Left kidney (tissue), 8 donors: ENCODE measurements at places on chromosomes 7 and 10.

DNA sequence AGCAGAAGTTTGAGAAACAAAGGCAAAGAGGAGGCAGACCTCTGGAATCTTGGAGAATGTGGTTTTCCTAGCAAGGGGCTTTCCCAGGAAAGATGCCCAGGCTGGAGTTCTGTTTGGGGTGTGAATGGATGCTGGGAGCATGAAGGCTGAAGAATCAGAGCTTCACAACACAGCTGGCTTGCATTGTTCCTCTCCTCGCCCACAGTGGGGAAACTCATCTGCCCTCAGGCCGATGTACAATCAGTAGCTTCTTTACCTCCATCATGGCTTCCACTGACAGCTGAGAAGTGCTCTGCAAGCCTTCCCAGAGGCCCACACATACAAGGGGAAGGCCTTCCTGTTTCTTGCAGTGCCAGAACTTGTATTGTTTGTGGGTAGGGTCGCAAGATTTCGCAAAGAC, 90.8 kb upstream of the HECTD2 start:
- no peak for DNase-seq

GRCh38 chr10:12510501-12510941, 161.2 kb downstream of the CAMK1D start:
- DNase-seq, result no peak

- no peak for DNase-seq
These were observed 62.7 kb downstream of the SUGCT start for GRCh38 chr7:40197527-40197926.

DNA sequence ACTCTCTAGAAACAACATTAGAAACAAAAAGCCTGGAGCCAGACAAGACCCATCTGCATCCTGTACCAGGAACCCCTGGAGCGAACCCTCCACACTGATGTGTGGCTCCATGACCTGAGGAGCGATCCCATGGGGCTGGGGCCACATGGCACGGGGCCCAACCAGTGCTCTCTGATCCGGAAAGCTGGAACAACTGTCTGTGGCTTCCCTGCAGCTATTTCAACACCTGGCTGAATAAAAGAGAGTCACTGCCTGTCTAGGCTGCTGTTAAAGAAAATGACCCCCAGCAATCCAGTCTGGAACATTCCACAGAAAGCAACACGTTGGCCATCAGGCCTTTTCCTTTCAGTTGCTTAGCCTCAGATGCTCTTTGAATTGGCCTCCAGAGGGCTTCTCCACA, 20.9 kb downstream of the UROS start:
- DNase-seq, result no peak

DNA sequence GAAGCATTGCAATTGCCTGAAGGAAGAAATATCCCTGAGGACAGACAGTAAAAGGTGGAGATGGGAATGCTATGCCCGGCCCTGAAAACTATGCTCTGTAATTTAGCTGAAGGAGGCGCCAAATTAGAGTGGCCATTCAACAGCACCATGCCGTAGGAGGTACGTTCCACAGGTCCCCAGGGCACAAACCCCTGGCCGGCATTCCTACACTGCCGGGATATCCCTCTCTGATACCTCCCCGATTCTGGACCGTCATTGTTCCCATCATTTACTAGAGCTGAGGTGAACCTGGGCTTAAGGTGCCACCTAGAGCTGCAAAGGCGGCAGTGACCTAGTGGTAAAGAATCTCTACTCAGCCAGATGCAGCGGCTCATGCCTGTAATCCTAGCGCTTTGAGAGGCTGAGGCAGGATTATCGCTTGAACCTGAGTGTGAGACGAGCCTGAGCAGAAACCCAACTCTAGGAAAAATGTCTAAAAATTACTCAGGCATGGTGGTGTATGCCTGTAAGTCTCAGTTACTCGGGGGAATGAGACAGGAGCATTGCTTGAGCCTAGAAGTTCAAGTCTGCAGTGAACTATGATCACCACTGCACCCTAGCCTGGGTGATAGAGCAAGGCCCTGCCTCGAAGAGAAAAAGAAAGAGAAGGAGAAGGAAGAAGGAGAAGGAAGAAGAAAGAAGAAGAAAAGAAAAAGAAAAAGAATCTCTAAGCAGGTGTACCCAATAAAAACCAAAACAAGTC, 53.0 kb upstream of the TNKS2 start:
- DNase-seq, result peak; percentile 10

GRCh38 chr10:78320506-78320905, 286.8 kb downstream of the RPS24 start:
- DNase-seq, result no peak

DNA sequence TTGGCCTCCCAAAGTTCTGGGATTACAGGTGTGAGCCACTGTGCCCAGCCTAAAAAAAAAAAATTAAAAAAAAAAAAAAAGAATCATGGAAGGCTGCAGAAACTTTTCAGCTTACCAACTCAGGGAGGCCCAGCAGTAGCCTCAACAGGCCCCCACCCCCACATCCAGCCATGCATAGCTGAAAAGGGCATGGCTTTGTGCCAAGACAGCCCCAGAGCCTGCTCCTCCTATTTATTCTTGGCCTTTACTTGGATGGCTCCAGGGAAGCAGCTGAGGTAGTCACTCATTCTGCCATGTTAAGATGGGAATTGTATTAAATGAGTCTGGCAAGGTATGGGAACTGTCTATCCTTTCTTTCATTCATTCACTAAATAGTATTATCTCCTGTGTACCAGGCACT, 13.7 kb upstream of the CNNM2 start:
- no peak for DNase-seq

DNA sequence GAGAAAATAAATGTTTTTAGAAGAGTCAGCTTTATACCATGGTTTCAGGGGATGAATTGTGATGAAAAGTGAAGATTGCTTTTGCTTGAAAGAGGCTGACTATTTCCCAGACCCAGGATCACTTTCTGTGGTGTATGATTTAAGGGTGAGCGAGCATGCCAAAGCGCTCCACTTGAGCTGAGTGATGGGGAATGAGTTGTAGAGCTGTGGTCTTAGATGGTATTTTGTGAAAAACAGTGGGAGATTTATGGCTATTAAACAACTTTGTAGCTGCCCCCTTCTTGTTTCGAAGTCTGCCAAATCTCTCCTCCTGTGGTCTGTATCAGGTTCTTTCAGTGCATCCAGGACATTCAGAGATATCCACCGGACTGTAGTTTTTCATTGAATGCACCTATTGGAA, 888.2 kb downstream of the LRMDA start:
- no peak for DNase-seq

DNA sequence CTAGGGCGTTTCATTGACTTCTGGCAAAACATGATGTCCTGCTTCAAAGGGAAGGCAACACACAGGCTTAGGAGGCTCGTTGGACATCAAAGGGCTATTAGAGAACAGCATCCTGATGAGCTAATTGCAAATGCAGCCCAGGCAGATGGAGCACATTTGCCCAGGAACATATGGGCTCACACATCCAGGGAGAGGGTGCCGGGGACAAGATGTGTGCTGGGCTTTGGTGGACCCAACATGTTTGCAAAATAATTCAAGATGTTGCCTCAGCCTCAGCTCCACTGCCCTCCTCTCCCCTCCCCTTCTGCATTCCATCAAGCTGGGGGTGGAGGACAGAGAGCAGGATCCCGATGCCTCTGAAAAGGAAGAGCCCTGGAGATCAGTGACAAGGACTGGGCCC, 217.1 kb upstream of the ZMIZ1 start:
- DNase-seq, result no peak

GRCh38 chr7:64037095-64037494, 8.1 kb upstream of the ZNF727 start:
- DNase-seq, result no peak

GRCh38 chr7:45918556-45918955, 2.5 kb downstream of the IGFBP3 start:
- no peak for DNase-seq

GRCh38 chr10:49408519-49409306, 12.8 kb upstream of the DRGX start:
- peak; percentile 31 for DNase-seq

DNA sequence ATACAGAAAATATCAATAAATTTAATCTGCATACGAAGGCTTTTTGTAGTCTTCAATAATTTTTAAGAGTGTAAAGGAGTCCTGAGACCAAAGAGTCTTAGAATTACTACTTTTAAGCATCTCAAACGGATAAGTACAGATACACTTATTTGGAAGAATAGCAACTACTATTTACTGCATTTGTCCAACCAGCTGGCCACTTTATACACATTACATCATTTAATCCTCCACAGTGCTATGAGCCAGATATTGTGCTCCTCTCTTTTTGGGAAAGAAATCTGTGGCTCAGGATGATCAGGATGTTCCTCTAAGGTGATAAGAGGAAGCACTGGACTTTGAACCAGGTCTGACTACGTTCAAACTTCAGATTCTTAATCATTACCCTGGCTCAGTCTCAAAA, 588.6 kb upstream of the LRRTM3 start:
- DNase-seq, result no peak

- no peak for DNase-seq
These were observed 142.1 kb upstream of the WNT16 start for GRCh38 chr7:121186746-121187145.

GRCh38 chr10:4867520-4868356, 41.7 kb downstream of the AKR1E2 start:
- no peak for DNase-seq

DNA sequence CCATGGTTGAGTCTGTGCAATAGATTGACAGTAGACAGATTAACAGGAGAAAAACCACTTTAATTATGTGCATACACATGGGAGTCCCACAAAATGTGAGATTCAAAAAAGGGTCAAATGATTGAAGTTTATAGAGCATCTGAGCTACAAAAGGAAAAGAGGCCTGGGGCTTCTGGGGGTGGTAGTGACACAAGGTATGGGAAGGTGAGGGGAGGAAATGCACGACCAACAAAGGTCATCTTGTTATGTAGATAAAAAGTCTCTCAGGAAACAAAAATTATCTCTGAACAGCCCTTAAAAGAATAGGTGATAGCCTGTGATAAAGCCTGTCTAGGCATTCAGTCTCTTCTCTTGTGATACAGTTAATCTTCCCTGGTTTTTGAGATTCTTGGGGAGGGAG, 141.7 kb downstream of the SEC23IP start:
- DNase-seq, result no peak

DNA sequence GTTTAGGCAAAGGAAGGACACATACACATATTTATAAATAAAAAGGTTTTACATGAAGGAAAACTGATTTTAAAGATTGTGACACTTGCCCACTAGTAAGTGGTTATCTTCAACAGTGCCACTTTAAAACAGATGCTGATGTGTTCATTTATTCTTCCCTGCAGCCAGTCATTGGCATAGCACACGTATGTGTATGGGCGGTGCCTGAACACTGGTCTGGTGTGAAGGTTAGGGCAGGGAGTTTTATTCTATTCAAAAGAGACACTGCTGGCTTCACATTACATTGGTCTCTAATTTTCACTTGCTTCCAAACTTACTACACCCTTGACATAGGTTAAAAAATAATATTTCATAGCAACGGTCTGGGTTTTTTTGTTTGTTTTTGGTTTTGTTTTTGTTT, 57.9 kb downstream of the NOD1 start:
- DNase-seq, result no peak

GRCh38 chr7:144497282-144497681, 93.8 kb upstream of the NOBOX start:
- DNase-seq, result no peak

- DNase-seq, result no peak
These were observed 491.7 kb downstream of the CCSER2 start for GRCh38 chr10:84820120-84820519.

DNA sequence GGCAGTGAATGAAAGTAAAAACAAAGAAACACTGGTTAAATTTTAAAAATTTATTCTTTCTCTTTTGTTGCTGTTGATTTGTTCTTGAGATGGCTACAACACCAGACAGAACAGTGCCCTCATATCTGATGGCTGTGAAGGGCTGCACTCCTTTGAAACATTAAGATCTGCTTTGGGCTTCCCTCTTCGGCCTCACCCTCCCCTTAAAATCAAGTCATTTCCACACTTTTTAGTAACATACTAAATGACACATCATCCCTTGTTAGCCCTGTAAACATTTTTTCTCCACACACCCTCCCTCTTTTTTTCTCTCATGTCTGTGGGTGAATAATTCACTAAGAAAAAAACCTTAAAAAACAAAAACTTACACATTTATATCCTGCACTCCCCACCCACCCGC, 16.4 kb downstream of the IRF5 start:
- DNase-seq, result no peak

GRCh38 chr10:116112232-116113231, 160.5 kb downstream of the GFRA1 start:
- no peak for DNase-seq

GRCh38 chr10:60175441-60175971, 214.2 kb downstream of the ANK3 start:
- no peak for DNase-seq

GRCh38 chr10:112912410-112912928, 37.6 kb upstream of the TCF7L2 start:
- peak; percentile 87 for DNase-seq

DNA sequence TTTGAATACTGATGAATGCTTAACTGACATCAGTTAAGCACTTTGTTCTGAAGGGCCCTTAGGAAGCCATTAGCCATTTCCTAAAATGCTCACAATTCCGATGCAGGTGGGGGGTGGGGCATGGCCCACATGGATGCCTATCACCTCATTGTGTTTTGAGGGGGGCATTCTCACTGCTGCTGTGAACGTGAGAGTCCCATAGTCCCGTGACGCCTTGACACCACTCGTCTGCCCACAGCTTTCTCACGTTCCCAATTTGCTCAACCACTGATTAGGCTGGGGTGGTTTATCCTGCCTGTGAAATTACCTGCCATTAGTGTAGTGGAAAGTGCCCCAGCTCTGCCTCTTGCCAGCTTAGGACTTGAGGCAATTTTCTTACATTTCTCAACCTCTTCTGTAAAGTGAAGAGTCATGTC, 31.9 kb downstream of the DUSP5 start:
- DNase-seq, result no peak
